ENCODE measurements at places on chromosomes 16 and 17.

- no peak for DNase-seq
Measured at GRCh38 chr16:477301-478157, 50.0 kb upstream of the CAPN15 start.

- no peak for DNase-seq
Measured at GRCh38 chr16:85988723-85989313, 89.9 kb downstream of the IRF8 start.

- no peak for DNase-seq
Measured at GRCh38 chr17:1109606-1110540, 69.9 kb downstream of the ABR start.

- no peak for DNase-seq
Measured at GRCh38 chr16:65688301-65688700, 566.4 kb upstream of the CDH11 start.

- DNase-seq: peak; percentile 48
Measured at GRCh38 chr17:39926588-39927100, 757 bp downstream of the ORMDL3 start.

- DNase-seq: peak; percentile 57
Measured at GRCh38 chr17:50967795-50968194, 101.6 kb upstream of the TOB1 start.

DNA sequence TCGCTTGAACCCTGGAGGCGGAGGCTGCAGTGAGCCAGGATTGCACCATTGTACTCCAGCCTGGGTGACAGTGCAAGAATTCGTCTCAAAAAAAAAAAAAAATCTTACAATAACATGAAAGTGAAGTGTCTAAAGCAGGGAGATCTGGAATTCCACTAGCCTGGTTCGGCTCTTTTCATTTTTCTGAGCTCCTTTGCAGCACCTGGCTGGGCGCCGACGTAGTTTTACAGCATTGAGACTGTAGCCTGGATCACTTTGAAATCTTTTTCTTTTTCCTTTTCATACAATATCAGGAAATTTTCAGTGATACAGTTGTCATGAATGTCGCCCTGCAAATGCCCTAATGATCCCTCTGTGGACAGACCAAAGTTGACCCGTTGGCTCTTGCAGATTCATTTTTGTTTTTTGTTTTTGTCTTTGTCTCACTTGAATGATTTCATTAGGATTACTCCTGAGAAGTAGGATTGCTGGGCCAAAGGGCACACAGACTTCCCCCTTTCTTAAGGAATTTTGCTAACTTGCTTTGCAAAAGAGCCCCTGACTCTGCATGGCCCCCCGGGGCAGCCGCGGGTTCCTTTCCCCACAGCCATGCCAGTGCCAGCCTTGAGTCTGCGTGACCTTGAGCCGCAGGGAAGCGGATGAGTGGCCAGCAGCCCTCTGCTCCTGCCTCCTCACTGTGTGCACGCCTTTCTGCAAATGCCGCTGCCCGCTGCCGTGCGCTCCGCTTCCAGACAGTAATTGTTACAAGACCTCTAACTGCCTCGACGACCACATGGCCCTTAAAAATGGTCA lies 28.0 kb downstream of the CRISPLD2 start:
- no peak for DNase-seq

DNA sequence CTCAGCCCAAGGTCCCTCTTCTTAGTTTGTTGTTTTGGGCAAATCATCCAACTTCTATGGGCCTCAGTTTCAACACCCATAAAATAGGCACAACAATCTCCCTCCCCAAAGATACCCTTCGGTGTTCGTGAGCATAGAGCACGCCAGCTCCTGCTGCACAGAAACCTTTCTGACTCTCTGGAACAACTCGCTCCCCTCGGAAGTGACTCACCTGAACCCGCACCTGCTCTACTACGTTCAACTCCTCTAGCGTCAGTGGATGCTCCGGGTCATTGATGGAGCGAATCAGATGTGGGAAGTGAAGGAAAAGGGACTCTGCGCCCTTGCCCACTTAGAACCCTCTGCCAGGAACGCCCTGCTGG lies 445 bp downstream of the CIAO2B start:
- DNase-seq: no peak

- no peak for DNase-seq
Measured at GRCh38 chr16:11611871-11612664, 25.3 kb upstream of the LITAF start.

- no peak for DNase-seq
Measured at GRCh38 chr17:29968271-29968670, 26.8 kb downstream of the EFCAB5 start.

DNA sequence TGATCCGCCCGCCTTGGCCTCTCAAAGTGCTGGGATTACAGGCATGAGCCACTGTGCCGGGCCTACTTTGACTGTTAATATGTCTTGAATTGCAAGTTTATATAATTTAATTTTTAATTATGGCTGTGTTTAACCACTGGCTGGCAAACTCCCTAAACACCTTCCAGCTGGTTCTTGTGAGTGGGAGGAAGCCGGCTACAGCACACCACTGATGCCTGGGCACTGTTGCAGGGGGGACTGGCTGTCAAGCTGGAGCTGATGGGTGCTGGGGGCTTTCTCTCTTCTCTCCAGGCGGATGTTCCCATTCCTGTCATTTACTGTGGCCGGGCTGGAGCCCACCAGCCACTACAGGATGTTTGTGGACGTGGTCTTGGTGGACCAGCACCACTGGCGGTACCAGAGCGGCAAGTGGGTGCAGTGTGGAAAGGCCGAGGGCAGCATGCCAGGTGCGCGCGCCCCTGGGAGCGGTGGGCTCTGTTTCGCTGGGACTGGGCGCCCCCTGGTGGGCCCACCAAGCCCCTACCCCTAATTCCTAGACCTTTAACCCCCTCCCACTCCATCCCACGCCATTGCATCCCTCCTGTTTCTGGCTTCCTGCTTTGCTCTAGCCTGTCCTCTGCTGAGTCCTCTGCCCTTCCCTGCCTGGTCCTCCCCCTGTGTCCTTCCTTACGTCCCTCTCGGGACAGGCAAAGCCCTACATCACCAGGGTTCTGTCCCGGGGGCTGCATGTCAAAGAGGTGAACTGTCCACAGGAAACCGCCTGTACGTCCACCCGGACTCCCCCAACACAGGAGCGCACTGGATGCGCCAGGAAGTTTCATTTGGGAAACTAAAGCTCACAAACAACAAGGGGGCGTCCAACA lies 9.5 kb downstream of the TBX21 start:
- DNase-seq: no peak

DNA sequence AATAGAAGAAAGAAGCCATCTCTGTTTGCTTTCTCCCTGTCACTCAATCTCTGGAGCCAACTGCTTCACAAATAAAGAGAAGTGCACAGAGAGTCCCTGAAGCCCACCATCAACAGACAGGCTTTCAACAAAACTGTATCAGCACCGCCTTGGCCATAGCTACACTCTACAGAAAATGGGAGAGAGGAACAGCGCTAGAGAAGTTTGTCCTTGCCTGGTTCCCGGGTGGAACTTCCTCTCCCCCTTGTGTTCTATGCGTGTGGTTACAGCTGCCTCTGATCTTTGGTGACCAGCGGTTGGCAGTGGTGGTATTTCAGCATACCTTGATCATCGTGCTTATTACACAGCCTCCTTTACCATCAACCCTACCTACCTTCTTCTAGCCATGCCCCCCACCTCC lies 91.4 kb upstream of the CCL2 start:
- DNase-seq: peak; percentile 29

- no peak for DNase-seq
Measured at GRCh38 chr17:62680541-62681052, 53.1 kb downstream of the MRC2 start.

- DNase-seq: no peak
Measured at GRCh38 chr16:77603656-77604055, 118.7 kb upstream of the NUDT7 start.

DNA sequence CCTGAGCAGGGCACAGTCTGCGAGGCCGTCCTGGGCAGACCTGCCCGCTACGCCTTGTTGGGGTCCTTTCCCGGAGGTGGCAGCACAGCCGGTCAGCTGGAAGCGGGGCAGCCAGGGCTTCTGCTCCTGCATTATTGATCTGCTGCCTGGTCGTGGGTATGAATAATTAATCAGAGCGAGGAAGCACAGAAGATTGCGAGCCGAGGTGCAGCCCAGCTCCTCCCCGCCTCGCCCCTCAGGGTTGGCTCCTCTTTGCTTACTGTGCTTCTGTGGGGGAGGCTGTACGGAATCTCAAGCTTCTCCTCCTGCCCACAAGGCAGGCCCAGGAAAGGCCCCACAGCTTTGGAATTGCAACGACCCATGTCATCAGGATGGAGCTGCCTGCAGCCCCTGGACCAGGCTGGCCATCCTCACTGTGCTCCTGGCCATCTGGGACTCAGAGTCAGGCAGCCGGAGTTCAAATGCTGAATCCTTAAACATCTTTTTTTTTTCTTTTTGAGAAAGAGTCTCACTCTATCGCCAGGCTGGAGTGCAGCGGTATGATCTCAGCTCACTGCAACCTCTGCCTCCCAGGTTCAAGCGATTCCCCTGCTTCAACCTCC lies 25.6 kb downstream of the TRARG1 start:
- DNase-seq: no peak

GRCh38 chr16:8950580-8951077 lies 13.1 kb downstream of the USP7 start:
- DNase-seq: peak; percentile 82

DNA sequence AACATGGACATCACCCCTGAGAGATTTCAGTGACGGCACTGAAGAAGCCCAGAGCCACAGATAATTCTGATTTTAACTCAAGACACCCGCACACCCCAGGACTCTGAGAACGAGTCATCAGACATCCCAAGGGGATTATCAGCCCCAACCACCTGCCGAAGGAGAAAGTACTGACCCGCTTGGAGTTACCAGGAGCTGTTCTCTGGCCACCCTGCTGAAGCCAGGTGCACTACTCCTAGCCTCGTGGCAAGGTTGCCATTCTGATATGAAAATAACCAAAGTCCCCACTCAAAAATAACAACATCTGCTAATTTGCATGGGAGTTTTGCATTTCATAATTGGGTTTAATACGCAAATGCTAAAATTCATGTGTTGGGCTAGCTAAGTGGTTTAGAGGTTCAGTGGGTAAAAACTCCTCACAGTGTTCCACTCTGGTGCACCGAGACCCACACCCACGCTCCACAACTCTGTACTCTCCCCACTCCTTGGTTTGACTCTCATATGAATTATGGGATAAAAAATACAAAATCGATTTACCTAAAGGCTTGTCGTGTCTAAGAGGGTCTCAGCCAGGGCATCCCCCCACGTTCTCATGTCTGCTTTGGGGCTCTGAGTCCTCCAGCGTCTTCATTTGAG lies 143.0 kb upstream of the NOL11 start:
- no peak for DNase-seq

DNA sequence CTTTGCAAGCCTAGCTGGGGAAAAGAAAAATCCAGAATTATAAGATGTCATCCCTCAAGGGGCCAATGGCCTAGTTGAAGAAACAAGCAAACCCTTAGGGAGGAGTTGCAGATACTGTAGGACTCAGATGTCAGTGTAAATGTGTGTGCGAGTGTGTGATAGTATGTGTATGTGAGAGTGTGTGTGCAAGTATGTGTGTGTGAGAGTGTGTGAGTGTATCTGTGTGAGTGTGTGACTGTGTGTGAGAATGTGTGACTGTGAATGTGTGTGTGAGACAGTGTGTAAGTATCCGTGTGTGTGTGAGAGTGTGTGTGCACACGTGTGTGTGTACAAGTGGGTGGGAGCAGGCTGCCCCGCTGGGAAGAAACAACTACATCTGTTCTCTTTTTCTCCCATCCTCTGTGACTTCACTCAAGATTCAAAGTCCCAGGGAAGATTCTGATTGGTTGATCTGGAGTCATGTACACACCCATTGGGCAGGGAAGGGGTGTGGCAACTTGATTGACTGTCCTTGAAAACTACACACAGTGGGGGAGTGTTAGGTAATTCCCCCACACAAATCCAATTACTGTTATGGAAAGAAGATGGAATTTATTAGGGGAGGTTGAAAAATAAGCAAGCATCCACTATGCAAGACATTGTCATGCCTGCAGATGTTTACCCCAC lies 40.7 kb downstream of the IRX3 start:
- no peak for DNase-seq

- DNase-seq: no peak
Measured at GRCh38 chr17:63949576-63950250, 17.6 kb upstream of the CD79B start.

GRCh38 chr16:64475627-64476351 lies 646.1 kb downstream of the CDH11 start:
- peak; percentile 62 for DNase-seq

DNA sequence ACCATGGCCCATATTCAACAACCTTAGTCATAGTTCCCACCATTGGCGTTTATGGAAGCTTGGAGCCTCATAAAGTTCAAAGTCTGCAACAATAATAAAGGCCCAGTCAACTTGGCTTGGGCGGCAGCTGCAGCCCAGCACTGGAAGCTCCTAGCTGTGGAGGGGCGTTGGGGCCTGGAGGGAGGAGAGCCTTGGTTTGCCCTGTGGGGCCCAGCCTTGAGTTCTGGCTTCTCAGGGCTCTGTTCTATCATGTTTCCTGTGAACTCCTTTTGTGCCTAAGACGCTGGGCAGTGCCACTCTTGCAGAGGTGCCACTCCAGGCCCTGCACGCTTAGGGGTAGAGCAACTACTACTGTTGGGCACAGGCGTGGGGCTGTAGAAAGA lies 927 bp upstream of the ENGASE start:
- no peak for DNase-seq

GRCh38 chr16:48280546-48280945 lies 33.2 kb upstream of the ABCC11 start:
- DNase-seq: no peak

- no peak for DNase-seq
Measured at GRCh38 chr17:54859187-54859586, 41.5 kb upstream of the TOM1L1 start.

All from fibroblast of pulmonary artery (primary cell).